Activated naive CD8-positive, alpha-beta T cell treated with anti-CD3 and anti-CD28 coated beads, Interleukin-2, amount 10 ng/mL, durations not matched to agents 7 days and 5 days (primary cell): ENCODE measurements at places on chromosomes 2 and 18.

GRCh38 chr2:169114056-169114455 is 44.7 kb downstream of the DHRS9 start:
- no peak for DNase-seq

GRCh38 chr2:22694300-22694699 is 690.7 kb upstream of the KLHL29 start:
- no peak for DNase-seq

- DNase-seq: no peak
Measured at GRCh38 chr2:241859017-241859435, 332 bp upstream of the PDCD1 start.

GRCh38 chr18:38944446-38945024 is 1378.9 kb upstream of the CELF4 start:
- no peak for DNase-seq

- DNase-seq: no peak
Measured at GRCh38 chr2:229802785-229803184, 88.4 kb upstream of the DNER start.
